ENCODE measurements at places on chromosomes 4 and X.
A peak's percentile ranks its signal among the peaks of the same experiment; 100 is the strongest.

DNA sequence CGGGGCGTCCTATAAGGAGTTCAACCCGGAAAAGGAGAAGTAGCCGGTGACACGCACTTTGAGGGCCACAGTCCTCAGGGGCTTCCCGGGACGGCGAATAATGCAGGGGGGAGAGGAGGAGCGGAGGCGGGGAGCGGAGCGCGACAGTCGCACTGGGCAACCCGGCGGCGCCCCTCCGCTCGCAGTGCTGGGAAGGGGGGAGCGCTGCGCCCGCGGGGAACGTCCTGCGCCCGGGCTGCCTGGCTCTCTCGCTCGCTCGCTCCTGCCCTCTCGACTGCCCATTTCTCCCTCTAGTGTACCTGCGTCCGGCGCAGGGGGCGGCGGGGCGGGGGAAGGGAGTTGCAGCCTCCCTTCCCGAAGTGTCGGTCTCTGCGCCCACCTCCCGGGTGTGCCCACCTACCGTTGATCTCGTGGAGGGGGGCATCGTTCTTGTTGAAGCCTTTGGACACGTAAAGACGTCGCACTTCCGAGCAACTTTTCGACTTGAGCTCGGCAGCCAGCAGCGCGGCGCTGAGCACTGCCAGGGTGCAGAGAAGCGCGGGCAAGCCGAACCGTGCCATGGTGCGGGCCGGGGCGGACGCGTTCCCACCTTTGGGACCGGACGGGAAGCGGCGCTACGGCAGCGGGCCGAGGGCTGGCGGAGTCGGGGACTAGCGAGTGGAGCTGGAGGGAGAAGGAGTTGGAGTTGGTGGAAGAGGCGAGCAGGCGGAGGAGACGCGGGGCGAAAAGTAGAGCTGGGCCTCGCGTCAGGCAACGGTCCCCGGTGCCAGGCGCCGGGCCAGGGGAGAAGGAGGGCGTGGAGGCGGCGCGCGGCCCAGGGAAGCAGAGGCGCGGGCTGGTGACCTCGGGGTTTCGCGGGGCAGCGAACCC lies 648 bp downstream of the GPC4 start:
- no peak for DNase-seq

- no peak for DNase-seq
These were observed 64.0 kb upstream of the DDIT4L start for GRCh38 chr4:100254237-100254636.

DNA sequence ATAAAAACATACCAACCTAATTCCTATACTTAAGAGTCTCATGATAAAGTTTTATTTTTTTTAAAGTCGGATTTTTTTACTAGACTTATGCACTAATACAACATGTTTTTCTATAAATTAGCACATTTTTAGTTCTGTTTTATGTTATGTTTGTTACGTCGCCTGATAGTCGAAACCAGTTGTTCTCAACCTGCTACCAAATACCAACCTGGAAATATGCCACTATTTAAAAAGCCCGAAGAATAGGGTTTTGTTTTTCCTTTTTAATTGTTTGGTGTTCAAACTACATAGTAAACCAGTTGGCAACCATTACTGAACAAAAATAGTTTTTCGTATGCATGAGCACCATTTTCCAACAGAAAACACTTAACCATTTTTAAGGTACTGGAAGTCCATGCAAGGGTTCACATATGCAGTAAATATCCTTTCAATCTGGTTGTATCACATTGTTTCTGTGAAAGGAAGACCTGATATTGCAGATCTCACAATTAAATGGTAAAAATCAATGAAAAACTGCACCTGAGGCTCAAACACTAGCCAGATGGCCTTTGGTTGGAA lies 1.4 kb downstream of the WDFY3 start:
- DNase-seq, result no peak

DNA sequence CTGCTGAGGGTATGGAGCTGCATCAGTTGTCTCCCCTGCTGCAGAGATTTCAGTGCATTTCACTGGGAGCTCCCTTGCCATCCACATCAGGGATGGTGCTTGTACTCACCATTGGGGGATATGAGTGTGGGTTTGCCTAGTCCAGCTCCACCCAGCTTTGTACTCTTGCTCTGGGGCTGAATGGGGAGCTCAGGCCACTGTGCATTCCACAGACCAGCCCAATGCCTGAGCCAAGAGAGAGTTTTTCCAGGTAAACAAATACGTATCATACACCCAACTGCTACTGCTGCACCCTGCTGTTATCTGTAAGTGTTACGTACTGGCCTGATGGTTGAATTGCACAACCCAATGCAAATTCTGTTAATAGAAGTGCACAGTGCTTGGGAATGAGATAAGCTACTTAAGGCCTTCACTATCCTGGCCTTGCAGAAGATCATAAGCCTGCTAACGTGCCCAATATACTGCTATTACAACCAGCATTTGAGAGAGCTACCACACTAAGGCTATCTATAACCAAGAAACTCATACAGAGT lies 205.0 kb upstream of the DMD start:
- DNase-seq, result no peak

GRCh38 chr4:33104273-33104672 lies 2384.1 kb downstream of the PCDH7 start:
- peak; percentile 58 for DNase-seq

GRCh38 chr4:1243451-1244080 lies 5.4 kb downstream of the CTBP1 start:
- no peak for DNase-seq
